GM19239 (cell line): ENCODE measurements at places on chromosomes 12 and 14.

DNA sequence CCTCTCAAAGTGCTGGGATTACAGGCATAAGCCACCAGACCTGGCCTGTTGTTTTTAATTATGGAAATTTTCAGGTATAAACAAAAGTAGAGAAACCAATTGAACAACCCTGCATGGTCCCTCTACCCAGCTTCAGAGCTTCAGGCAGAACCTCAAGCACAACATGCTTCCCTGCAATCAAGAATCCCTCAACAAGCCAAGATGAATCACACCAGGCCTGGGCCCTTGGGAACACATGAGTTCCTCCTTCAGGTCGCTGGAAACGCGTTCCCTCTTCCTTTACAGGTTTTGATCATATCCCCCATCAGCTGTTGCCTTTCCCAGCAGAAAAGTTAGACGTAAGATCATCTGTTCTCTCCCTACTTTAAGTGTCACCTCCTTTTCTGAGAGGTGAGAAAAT is 20.5 kb upstream of the CORO1C start:
- no peak for DNase-seq

- DNase-seq, result no peak
Observed at GRCh38 chr12:2904260-2904659, 13.6 kb downstream of the TULP3 start.

DNA sequence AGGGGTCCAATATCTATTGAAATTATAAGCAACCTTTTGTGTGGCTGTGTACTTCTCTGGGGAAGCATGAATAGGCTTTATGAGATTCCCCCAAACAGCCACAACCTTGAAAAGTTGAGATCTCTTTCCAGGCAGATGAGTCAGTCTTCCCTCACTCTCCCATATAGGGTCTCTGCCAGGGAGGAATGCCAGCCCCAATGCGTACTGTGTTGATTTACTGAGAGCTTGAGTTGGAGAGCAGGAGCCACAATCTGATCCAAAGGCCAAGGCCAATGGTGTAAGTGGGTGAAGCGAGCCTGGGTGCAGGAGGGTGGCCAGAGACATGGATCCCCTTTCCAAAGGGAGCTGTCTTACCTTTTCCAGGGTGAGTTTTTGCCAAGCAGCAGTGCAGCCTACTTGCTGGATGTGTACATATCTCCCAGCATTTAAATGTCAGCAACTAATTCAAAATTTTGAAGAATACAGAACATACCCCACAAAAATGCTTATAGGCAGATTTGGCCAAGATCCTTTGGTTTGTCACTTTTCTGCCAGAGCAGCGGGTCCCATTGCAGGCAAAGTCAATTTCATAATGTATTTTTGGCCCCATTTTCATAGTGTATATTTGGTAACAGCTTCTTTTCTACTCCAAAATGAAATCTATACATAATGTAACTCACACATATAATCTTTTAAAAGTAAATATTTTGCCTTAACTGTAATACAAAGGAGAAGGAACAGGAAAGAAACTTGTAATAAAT is 88.2 kb downstream of the TBC1D30 start:
- DNase-seq, result no peak

- DNase-seq, result no peak
Observed at GRCh38 chr14:99758872-99759545, 34.2 kb upstream of the EML1 start.

DNA sequence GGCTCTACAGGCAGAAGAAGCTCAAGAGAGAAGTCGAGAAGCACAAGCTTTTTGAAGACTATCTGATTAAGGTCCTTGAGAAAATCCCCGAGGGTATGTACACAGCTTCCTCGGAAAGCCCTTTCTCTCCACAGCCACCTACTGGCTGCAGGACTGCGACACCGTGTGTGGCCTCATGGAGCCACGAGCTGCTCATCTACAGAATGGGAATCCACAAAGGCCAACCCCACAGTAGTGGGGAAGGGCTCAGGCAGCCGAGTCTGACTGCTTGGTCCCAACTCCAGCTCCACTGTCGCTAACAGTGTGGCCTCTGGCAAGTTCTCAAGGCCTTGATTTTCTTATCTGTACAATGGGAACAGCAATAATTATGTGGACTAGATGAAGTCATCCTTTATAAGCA is 2.5 kb downstream of the CCDC197 start:
- DNase-seq, result no peak

DNA sequence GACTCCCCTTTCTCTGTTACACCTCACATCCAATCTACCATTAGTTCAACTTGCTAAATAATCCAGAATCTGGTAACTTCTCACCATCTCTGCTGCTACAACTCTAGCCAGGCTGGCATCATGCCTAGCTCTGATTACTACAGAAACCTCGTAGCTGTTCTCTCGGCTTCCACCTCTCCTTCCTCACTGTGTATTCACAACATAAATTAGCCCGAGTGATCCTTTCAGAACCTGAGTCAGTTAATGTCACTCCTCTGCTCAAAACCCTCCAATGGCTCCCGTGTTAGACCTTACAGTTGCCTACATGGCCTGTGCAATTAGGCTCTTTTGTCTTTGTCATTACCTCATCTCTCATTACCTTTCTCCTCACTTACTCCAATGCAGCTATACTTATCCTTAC is 139.4 kb downstream of the PDE3A start:
- no peak for DNase-seq

DNA sequence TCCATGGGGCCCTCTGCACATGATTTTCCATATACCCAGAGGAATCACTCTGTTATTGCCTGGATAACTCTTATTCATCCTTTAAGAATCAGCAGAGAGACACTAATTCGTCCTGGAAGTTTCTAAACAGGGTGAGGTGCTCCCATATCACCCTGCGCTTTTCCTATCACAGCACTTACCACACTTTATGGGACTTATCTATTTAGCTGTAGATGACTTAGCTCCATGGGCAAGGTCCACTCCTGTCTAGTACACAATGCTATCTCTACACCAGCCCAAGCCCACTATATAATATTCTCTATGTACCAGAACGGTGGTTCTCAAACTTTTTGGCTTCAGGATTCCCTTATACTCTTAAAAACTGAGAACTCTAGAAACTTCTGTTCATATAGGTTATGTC is 111.7 kb downstream of the EFCAB11 start:
- no peak for DNase-seq

- no peak for DNase-seq
Observed at GRCh38 chr14:99718811-99719192, 34.7 kb downstream of the CYP46A1 start.
